ENCODE measurements at places on chromosomes 5 and 9.
A peak's percentile ranks its signal among the peaks of the same experiment; 100 is the strongest.

GRCh38 chr5:154444556-154445421 is 1.0 kb upstream of the SAP30L start:
- peak; percentile 45 for DNase-seq

GRCh38 chr9:137969685-137970084 is 92.1 kb downstream of the CACNA1B start:
- DNase-seq, result no peak

DNA sequence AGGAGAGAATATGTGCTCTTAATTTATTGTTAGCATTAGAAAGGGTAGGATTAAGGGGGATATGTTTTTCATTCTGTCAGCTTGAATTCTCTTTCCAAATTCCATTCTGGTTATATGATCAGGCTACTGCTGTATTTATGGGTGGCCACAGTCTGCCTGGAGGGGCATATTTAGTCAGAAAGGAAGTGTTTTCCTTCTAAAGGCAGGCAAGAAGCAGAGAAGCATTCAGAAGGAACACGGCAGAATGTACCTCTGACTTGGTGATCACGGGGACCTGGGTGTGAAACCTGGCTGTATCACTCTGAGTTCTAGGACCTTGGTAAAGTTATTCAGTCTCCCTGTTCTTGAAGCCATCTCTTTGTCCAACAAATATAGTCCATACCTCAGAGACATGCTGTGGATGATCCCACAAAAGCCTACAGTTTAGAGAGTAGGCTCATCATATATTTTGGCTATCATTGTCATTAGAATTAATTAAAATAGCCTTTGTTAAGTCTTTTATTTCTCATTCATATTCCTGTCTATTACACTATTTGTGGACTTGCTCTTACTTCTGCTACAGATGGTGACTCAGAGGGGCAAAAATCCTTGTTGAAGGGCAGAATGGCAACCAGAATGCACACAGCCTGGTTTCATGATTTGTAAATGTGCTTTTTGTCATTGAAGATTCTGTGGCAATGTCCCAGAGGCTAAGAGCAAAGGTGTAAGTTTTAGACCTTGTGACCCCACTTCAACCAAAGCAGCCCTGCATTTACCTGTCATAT is 2.7 kb downstream of the TNC start:
- DNase-seq, result no peak

GRCh38 chr9:6811436-6811835 is 53.7 kb downstream of the KDM4C start:
- DNase-seq, result no peak

DNA sequence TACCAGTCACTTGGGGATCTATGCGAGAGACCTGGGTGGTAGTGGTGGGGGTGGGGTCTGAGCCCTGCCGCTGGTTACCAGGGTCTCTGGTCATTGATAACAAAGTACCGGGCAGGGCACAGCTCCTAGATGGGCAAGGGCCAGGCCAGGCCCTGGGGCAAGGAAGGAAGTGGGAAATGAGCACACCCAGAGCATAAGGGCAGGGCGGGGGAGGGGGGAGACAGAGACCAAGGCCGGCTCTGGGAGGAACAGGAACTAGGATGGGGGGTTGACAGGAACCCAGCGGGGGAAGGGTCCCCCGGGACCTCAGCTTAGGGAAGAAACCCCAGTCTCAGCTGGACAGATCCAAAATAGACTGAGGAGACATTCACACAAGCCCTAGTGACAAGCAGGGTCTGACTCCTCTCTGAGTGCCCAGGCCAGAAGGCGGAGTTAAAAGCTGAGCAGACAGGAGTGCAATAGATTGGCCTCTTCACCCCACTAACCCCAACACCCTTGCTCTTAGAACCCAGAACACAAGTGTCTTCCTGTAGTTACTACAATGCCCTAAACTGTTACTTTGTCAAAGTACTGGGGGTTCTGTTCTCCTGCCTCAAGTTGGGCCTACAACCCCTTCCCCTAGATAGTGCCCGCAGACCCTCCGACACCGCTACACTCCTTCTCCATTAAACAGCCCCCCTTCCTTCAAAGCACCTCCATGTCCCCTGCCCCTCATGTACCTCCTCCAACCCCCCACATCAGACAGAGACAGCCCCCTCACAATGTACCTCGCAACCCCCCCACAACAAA is 628 bp downstream of the ATOSB start:
- DNase-seq, result peak; percentile 71

GRCh38 chr5:95899829-95900228 is 61.8 kb downstream of the ELL2 start:
- DNase-seq, result no peak

- peak; percentile 42 for DNase-seq
Observed at GRCh38 chr9:133333566-133333965, 2.4 kb downstream of the SURF6 start.

DNA sequence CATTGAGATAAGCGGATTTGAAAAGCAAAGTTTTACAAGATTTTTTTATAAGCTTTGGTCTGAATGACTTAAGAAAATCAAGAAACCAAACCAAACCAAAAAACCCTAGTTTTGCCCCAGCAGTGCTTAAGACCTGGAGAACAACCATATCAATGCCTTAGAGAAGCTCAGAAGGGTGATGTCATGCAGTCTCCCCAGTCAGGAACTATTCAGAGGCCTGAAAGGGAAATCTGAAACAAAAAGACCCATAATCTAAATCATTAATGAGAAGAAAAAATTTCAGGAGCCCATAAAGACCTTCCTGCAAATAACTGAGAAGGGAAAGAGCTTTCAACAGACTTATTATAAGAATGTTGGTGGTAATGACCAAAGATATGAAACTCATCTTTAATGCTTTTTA is 280.1 kb downstream of the MARCHF11 start:
- no peak for DNase-seq

- DNase-seq, result no peak
Observed at GRCh38 chr5:112647428-112647827, 90.3 kb upstream of the APC start.

- DNase-seq, result no peak
Observed at GRCh38 chr5:2686321-2687124, 65.0 kb downstream of the IRX2 start.

DNA sequence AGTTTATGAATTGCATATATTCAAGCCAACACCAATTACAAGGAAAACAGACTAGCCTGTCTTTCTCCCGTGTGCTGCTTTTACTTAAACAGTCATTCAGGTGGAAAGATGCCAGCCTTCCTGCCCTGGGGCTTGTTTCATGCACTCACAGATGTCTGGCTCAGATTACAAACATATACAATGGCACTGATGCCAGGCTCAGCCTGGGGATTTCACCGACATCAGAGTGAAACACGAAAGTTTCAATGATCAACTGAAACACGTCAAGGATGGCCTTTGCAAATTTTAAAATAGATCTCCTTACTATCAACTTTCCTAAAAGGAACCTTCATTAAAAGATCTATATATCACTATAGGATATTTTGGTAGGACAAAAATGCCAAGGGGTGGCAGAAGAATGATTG is 1576.5 kb downstream of the EFNA5 start:
- DNase-seq, result peak; percentile 71

DNA sequence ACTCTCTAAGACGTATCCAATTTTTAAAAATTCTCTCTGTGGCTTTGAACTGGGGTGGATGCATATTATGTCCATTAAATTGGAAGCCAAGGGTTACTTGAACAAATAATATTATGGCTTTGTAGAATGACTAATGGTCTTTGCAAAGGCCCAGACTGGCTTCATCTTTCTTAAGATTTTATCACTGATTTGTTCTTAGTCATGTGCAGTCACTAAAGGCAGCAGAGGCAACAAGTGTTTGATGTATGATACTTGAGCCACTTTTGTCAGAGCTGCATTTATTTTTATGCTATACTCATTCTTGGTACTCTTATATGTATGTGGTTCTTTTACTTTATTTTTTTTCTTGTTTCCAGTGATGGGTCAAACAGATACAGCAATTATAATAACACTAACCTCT is 152.2 kb downstream of the NR2F1-AS1 start:
- DNase-seq, result no peak

- no peak for DNase-seq
Observed at GRCh38 chr5:180162304-180162661, 46.7 kb downstream of the RASGEF1C start.

GRCh38 chr9:90162819-90163218 is 479.8 kb downstream of the DIRAS2 start:
- DNase-seq, result no peak

- no peak for DNase-seq
Observed at GRCh38 chr5:139389701-139390638, at the start of gene MZB1. MZB1 (minus strand) TSS chr5:139389913; CDS start chr5:139389856, 57 bp downstream.

DNA sequence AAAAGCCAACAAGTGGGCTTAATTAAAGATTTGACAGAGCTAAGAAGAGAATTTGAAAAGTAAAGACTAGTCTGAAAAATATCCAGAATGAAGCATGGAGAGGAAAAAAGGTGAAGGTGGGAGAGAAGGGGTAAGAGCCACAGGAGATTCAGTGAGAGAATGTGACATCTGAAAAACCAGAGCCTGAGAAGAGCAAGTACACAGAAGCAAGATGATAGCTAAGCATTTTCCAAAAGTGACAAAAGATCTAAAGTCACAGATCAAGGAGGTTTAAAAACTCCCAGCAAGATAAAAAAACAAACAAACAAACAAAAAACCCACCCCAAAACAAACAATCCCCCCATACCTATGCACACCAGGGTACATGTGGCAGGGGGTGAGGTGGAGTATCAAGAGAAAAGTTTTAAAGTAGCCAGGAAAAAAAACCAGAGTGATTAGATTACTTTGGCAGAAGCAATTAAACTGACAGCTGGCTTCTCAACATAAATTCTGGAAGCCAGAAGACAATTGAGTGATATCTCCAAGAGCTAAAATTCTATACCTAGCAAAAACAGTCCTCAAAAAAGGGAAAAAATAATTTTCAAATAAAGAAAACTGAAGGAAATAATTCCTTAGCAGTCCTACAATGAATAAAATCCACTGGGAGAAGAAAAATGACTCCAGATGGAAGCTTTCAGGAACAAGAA is 111.4 kb downstream of the RAPGEF6 start:
- no peak for DNase-seq

Data from ureter (tissue), 1 donor.